Thoracic aorta endothelial cell (primary cell): ENCODE measurements at places on chromosomes 7 and 10. TPM values are rescaled to one million over a fixed set of nuclear protein-coding genes. Genes with fewer than 3 reads are reported as not detected.

TAS2R5 gene
- total RNA-seq, result 0.66 and 1.7 TPM in 2 replicates

PCGF6 gene
- total RNA-seq, result 17.6 and 19.0 TPM in 2 replicates

EBLN1 gene
- not detected in 2 replicates for total RNA-seq

PFKFB3 gene
- total RNA-seq, result 25.9 and 42.4 TPM in 2 replicates

DNAJC30 gene
- 2.7 and 3.1 TPM in 2 replicates for total RNA-seq

SMKR1 gene
- total RNA-seq, result 0.13 and 0.43 TPM in 2 replicates

CACNA2D1 gene
- total RNA-seq, result 102 and 120 TPM in 2 replicates

ZNF425 gene
- 1.0 and 1.2 TPM in 2 replicates for total RNA-seq

SEMA3E gene
- total RNA-seq, result under 0.01 and 0.29 TPM in 2 replicates

TDRD1 gene
- total RNA-seq, result 0.07 TPM in 1 of 2 replicates, not detected in the other

CTTNBP2 gene
- total RNA-seq, result not detected in 2 replicates

CALML5 gene
- not detected in 2 replicates for total RNA-seq

GPR146 gene
- total RNA-seq, result 5.9 and 9.1 TPM in 2 replicates
